Endodermal cell (in vitro differentiated cells): ENCODE measurements at places on chromosomes 4 and X. TPM values are rescaled to one million over a fixed set of nuclear protein-coding genes. Genes with fewer than 3 reads are reported as not detected.
A peak's percentile ranks its signal among the peaks of the same experiment; 100 is the strongest.

DNA sequence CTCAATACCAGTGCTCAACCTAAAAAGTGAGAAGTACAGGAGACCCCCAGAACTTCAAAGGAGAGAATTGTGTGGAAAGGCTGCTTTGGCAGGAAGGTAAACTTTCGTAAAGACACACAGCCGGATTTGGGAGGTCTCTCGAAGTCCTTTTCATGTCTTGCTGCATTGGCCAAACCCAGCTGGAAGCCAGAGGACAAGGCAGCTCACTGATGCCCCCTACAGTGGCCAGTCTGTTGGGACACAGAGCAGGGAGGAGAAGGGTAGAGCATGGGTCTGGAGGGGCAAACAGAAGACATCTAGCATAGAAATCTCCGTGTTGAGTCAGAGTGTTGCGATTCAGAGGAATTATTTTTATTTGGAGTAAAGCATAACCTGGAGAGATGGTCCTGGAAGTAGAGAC is 198.9 kb downstream of the ANK2 start:
- H3K4me1 ChIP-seq, result no peaks in the 10 kb centered on the region
- H3K27ac ChIP-seq, result no peak overlapping the region
- H3K27me3 ChIP-seq, result no peaks in the 10 kb centered on the region
- H3K36me3 ChIP-seq, result peaks cover 46% of the 10 kb centered on the region
- peak; percentile 93 for DNase-seq
- H3K4me3 ChIP-seq, result no peak overlapping the region

Gene TEX13C
- 0.07 TPM in 1 of 2 replicates, not detected in the other for total RNA-seq

DNA sequence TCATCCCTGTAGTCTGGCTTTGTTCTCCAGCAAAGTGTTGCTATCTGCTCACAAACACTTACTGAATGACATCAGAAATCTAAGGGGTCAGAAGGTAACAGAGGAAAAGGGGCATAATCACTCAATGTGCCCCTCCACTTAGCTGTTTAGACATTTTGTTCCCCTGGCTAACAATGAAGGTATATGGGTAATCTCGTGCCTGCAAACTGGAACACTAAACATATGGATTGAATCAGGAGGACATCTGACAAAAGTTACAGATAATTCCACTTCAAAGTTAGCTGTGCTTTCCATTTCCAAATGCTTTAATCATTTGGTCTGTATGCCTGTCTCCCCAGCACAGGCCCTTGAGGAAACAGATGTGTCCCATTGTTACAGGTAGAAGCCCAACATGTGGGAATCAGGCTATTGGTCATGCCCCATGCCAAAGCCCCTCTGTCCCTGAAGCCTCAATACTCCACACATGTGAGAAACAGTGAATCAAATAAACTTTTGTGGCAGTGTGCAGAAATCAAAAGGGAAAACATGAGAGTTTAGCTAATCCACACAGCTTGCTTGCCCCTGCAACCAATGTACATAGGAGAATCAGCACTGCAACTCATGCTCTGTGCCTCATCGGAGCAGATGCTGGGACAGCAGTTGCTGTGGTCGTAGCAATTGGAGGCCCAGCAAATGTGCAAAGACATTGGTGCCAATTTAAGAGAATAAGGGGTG is 111.7 kb downstream of the RNF150 start:
- H3K36me3 ChIP-seq, result no peaks in the 10 kb centered on the region
- no peaks in the 10 kb centered on the region for H3K27me3 ChIP-seq
- no peak overlapping the region for H3K4me3 ChIP-seq
- no peak overlapping the region for H3K27ac ChIP-seq
- DNase-seq, result no peak
- H3K4me1 ChIP-seq, result no peaks in the 10 kb centered on the region

DNA sequence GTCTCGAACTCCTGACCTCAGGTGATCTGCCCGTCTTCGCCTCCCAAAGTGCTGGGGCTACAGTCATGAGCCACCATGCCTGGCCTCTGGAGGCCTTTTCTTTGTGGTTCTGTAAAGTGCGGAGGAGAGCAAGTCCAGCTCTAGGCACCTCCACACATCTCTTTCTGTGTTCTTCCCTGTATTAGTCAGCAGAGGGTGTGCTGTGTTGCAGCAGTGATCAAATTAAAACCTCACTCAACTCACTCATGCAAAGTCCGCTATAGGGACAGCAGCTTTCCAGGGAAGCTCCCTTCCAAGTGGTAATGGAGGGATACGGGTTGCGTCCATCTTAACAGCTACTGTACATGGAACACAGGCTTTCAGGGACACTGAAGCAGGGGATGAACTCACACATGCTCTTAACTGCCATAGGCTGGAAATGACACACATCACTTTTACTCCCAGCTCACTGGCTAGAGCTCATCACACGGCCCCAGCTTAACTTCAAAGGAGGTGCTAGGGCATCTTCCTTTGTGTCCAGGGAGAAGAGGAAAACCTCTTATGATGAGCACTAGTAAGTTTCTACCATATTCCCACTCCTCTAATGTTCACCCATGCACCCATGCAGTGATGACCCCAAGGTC is 36.0 kb upstream of the CCNG2 start:
- DNase-seq, result no peak
- no peaks in the 10 kb centered on the region for H3K27me3 ChIP-seq
- H3K4me1 ChIP-seq, result peaks cover 25% of the 10 kb centered on the region
- no peaks in the 10 kb centered on the region for H3K36me3 ChIP-seq

Gene CT45A5
- not detected in 3 replicates for total RNA-seq

Gene HTN3
- not detected in 3 replicates for total RNA-seq

DNA sequence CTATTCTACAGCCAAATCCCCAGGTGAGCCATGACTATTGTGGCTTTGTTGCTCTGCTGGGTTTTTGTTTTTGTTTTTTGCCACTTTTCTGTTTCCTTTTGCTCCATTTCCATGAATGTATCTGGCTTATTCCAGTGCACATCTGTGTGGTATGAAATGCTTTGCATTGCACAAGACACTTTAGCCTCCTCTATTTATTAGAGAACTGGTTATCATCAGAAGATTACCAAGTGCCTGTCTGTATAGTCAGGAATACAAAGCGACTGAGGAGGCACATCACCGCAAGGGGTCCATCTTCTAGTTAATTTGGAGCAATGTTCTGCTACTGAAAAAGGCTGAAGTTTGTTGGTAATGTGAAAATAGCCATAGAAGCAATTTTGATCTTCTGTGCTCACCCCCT is 120.8 kb downstream of the DCLK2 start:
- no peaks in the 10 kb centered on the region for H3K36me3 ChIP-seq
- no peaks in the 10 kb centered on the region for H3K4me1 ChIP-seq
- H3K27me3 ChIP-seq, result no peaks in the 10 kb centered on the region
- DNase-seq, result no peak
- H3K27ac ChIP-seq, result no peak overlapping the region

- no peaks in the 10 kb centered on the region for H3K27me3 ChIP-seq
- H3K27ac ChIP-seq, result no peak overlapping the region
- H3K36me3 ChIP-seq, result no peaks in the 10 kb centered on the region
- no peak overlapping the region for H3K4me3 ChIP-seq
- no peak for DNase-seq
These were observed 34.6 kb downstream of the LAMTOR3 start for GRCh38 chr4:99859618-99860017.

DNA sequence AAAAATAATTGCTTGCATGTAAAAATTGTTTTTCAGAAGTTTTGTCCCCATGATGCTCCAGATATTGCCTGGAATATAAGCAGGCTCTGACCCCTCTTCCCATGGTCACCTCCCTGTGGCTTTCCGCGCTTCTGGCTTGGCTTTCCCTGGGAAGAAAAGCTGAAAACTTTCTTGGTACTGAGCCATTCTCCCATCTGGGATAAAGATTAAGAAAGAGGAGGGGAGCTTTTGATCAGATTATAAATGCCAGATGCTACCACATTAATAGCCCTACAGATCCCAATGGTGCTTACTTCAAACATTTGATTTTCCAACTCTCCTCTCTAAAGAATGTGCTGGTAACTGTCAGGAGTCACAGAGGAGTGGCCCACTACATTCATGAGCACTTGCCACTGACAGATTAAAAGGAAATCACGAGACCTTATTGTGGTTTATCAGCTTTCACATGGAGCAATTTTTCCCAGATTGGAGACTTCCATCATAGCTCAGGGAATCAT is 54.4 kb upstream of the GAB1 start:
- no peak for DNase-seq
- no peaks in the 10 kb centered on the region for H3K4me1 ChIP-seq
- no peaks in the 10 kb centered on the region for H3K36me3 ChIP-seq
- H3K27me3 ChIP-seq, result no peaks in the 10 kb centered on the region
- H3K4me3 ChIP-seq, result no peak overlapping the region
- no peak overlapping the region for H3K27ac ChIP-seq

Gene TMEM31
- total RNA-seq, result 1.00 to 1.1 TPM in 2 of 3 replicates, not detected in the other

Gene APEX2
- 40.4 to 47.4 TPM (median 40.9 TPM) in 3 replicates for total RNA-seq

GRCh38 chr4:55733932-55734331 is 85.7 kb upstream of the EXOC1L start:
- H3K4me1 ChIP-seq, result no peaks in the 10 kb centered on the region
- no peak for DNase-seq
- no peak overlapping the region for H3K27ac ChIP-seq
- no peaks in the 10 kb centered on the region for H3K27me3 ChIP-seq
- no peak overlapping the region for H3K4me3 ChIP-seq
- no peaks in the 10 kb centered on the region for H3K36me3 ChIP-seq

Gene EPGN
- total RNA-seq, result not detected in 3 replicates

Gene PRR32
- not detected in 3 replicates for total RNA-seq

GRCh38 chrX:140572724-140573123 is 67.9 kb upstream of the SOX3 start:
- H3K4me1 ChIP-seq, result no peaks in the 10 kb centered on the region
- H3K36me3 ChIP-seq, result no peaks in the 10 kb centered on the region
- peak; percentile 85 for DNase-seq
- H3K27me3 ChIP-seq, result no peaks in the 10 kb centered on the region
- H3K27ac ChIP-seq, result no peak overlapping the region

DNA sequence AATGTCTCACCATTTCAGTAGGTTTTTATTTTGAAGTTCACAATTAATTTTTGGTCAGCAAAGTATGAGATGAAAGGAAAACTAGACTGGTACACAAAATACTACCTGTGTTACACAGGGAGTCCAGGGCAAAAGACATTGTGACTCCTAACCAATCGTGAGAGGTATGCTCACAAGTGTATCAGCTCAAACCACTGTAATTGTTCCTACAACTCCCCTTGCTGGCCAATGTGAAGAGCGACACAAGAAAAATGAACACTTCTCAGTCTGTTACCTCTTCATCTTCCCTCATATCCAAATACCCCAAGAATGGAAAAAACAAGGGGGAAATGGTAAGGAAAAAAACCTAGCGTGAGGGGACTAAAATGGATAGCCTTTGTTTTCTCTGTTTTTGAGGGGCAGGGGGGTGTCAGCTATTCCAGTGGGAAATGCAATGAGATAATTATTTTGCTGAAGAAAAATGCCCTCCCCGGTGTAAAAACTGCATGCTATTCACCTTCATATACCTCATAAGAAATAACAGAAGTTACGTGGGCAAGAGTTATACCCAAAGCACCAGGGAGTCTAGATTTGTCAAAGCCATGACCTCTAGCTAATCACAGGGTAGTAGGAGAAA is 30.6 kb upstream of the NSUN7 start:
- peaks cover 12% of the 10 kb centered on the region for H3K27me3 ChIP-seq
- H3K27ac ChIP-seq, result no peak overlapping the region
- peak overlapping the region; percentile 51 for H3K4me3 ChIP-seq
- no peak for DNase-seq
- no peaks in the 10 kb centered on the region for H3K36me3 ChIP-seq

Gene XPNPEP2
- 0.17 to 0.31 TPM (median 0.19 TPM) in 3 replicates for total RNA-seq

Gene MMGT1
- 15.0 to 19.4 TPM (median 17.5 TPM) in 3 replicates for total RNA-seq

GRCh38 chr4:140168474-140168873 is 14.5 kb upstream of the MAML3 start:
- no peaks in the 10 kb centered on the region for H3K4me1 ChIP-seq
- peak; percentile 53 for DNase-seq
- no peak overlapping the region for H3K27ac ChIP-seq

Gene ARAP2
- total RNA-seq, result 3.4 to 5.5 TPM (median 5.4 TPM) in 3 replicates

GRCh38 chrX:154018518-154019060 is 1.1 kb downstream of the IRAK1 start:
- no peak for DNase-seq
- no peak overlapping the region for H3K27ac ChIP-seq
- H3K27me3 ChIP-seq, result no peaks in the 10 kb centered on the region
- H3K4me1 ChIP-seq, result no peaks in the 10 kb centered on the region

DNA sequence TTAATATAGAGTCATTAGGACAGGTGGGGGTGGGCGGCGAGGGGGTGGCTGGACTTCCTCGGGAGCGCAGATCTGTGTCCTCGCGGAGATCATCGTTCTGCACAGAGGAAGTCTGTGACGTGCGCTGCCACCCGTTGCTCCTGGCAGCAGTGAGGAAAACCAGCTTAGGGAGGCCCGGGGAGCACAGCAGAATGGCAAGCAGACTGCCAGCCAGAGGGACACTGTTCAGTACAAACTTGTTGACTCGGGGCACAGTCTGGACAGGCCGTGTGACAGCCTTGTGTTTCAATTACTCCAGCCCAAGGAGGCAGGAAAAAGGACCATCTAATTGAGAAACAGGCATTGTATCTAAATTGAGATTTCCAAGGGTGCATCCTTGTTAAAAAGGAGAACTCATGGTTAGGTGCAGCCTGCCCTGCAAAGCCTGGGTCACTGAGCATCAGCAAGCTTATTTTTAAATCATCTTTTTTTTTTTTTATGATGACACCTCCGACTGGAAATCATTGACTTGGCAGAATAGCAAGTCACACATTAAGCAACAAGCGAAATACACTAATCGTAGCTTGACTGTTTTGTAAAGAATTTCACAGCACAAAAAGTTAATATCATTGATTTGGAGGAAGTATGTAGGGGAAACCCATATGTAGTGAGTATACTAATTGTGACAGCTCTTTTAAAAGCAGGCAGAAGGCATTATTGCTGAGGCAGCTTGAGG is 512.0 kb upstream of the FAT1 start:
- H3K4me3 ChIP-seq, result no peak overlapping the region
- no peaks in the 10 kb centered on the region for H3K4me1 ChIP-seq
- H3K27me3 ChIP-seq, result no peaks in the 10 kb centered on the region
- no peaks in the 10 kb centered on the region for H3K36me3 ChIP-seq
- no peak for DNase-seq

- H3K27ac ChIP-seq, result no peak overlapping the region
- no peak overlapping the region for H3K4me3 ChIP-seq
- no peaks in the 10 kb centered on the region for H3K27me3 ChIP-seq
- no peak for DNase-seq
These were observed 1.9 kb downstream of the SPIN2B start for GRCh38 chrX:57119416-57119815.

- no peak overlapping the region for H3K4me3 ChIP-seq
- no peak for DNase-seq
- H3K27ac ChIP-seq, result no peak overlapping the region
- no peaks in the 10 kb centered on the region for H3K4me1 ChIP-seq
- H3K36me3 ChIP-seq, result no peaks in the 10 kb centered on the region
These were observed 123.2 kb upstream of the SCML1 start for GRCh38 chrX:17613979-17614588.

Gene FRG2
- total RNA-seq, result not detected in 3 replicates

- peaks cover 10% of the 10 kb centered on the region for H3K36me3 ChIP-seq
- peak; percentile 80 for DNase-seq
- no peaks in the 10 kb centered on the region for H3K27me3 ChIP-seq
- H3K27ac ChIP-seq, result no peak overlapping the region
- no peak overlapping the region for H3K4me3 ChIP-seq
- H3K4me1 ChIP-seq, result no peaks in the 10 kb centered on the region
These were observed 11.7 kb downstream of the OTUD5 start for GRCh38 chrX:48945517-48946348.

Gene RHOXF2
- total RNA-seq, result not detected in 3 replicates

Gene LGI2
- 7.3 to 15.9 TPM (median 15.4 TPM) in 3 replicates for total RNA-seq

Gene SLC49A3
- total RNA-seq, result 11.0 to 15.1 TPM (median 12.3 TPM) in 3 replicates

GRCh38 chrX:41808047-41808446 is 84.1 kb downstream of the GPR82 start:
- H3K27ac ChIP-seq, result no peak overlapping the region
- no peaks in the 10 kb centered on the region for H3K4me1 ChIP-seq

GRCh38 chr4:73066445-73066844 is 3.1 kb downstream of the COX18 start:
- no peak overlapping the region for H3K27ac ChIP-seq
- H3K27me3 ChIP-seq, result no peaks in the 10 kb centered on the region
- H3K4me3 ChIP-seq, result no peak overlapping the region
- peaks cover 2% of the 10 kb centered on the region for H3K4me1 ChIP-seq
- no peak for DNase-seq
